ENCODE measurements at places on chromosomes 11 and 22.

DNA sequence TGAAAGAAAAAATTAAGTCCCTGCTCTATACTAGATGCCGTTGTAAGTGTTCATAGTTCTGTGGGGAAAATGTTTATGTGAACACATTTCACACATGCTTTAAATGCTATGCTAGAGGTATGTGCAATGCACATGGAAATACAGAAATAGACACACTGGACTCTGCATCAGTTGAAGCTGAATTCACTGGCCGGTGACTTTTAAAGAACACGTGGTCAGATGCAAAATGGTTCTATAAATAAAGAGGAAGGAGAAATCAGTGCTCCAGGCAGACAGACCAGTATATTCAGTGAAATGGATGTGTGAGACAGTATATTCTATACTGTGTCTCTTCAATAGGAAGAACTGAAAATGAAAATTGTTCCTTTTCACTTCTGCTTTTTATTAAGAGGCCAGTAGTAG lies 29.9 kb downstream of the TRPC6 start:
- DNase-seq, result no peak

GRCh38 chr11:77677138-77677537 lies 39.5 kb upstream of the CLNS1A start:
- DNase-seq, result no peak

DNA sequence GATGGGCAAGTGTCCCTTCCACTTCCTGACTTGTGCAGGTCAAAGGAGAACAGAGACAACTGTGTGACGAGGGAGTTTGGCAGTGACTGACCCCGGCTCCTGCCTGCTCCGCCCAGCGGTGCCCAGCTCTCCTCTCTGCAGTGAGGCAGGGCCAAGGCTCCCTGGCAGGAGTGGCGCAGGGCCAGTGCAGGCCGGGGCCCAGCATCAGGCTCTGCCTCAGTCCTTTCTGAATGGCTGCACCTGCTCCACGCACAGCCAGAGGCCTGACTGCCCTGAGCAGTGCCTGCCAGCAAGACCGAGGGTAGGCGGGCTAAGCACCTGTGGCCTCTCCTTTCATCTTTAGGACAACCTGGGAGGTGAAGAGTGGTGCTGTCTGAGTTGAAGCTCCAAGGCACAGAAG lies 54.2 kb downstream of the WT1 start:
- DNase-seq, result no peak

- no peak for DNase-seq
Measured at GRCh38 chr22:48806227-48806781, 1021.4 kb downstream of the BRD1 start.

GRCh38 chr11:11467312-11467711 lies 114.3 kb upstream of the CSNK2A3 start:
- DNase-seq, result no peak

GRCh38 chr11:14443638-14444037 lies 56.0 kb downstream of the COPB1 start:
- no peak for DNase-seq

DNA sequence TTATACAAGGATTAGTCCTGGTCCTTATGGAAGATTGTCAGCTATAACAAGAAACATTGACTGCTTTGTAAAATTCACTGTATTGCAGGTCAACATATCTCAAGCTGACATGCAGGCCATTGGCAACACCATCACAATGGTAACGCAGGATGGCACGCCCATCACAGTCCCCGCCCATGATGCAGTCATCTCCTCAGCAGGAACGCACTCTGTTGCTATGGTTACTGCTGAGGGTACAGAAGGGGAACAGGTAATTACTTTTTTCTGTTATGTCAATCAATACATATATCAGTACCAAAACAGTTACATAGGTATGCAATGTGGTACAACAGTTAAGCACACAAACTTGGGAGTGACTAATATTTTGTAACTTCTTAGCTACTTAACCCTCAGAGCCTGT lies 55.3 kb downstream of the ZNF143 start:
- no peak for DNase-seq

DNA sequence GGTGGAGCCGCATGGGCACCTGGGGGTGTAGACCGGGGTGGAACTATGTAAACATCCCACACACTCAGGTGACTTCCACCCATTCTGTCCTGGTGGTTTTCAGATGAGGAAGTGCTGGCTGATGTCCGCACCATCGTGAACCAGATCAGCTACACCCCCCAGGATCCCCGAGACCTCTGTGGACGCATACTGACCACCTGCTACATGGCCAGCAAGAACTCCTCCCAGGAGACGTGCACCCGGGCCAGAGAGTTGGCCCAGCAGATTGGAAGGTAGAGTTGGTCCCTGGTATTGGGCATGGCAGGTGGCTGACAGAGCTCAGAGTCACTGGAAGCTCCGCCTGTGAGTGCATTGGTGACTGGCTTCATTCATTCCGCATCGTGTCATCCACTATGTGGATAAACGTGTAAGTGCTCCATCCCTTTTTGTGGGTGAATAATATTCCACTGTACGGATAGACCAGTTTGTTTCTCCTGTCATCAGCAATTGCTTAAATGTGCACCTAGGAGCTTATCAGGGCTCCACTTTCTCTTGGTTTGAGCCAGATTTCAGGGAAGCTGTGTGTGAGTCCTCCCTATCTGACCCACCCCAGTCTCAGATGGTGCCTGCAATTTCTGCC lies 29.9 kb downstream of the NADSYN1 start:
- no peak for DNase-seq

GRCh38 chr11:28834877-28835276 lies 726.7 kb downstream of the METTL15 start:
- no peak for DNase-seq

GRCh38 chr11:68686486-68686885 lies 2.1 kb downstream of the GAL start:
- DNase-seq, result no peak

DNA sequence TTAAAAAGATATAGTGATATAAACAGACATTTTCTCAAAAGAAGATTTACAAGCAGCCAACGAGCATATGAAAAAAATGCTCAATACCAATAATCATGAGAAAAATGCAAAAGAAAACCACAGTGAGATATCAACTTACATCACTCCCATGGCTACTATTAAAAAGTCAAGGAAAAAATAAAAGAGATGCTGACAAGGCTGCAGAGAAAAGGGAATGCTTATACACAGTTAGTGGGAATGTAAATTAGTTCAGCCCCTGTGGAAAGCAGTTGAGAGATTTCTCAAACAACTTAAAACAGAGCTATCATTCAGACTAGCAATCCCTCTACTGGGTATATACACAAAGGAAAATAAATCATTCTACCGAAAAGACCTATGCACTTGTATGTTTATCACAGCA lies 97.1 kb upstream of the CARD18 start:
- no peak for DNase-seq

DNA sequence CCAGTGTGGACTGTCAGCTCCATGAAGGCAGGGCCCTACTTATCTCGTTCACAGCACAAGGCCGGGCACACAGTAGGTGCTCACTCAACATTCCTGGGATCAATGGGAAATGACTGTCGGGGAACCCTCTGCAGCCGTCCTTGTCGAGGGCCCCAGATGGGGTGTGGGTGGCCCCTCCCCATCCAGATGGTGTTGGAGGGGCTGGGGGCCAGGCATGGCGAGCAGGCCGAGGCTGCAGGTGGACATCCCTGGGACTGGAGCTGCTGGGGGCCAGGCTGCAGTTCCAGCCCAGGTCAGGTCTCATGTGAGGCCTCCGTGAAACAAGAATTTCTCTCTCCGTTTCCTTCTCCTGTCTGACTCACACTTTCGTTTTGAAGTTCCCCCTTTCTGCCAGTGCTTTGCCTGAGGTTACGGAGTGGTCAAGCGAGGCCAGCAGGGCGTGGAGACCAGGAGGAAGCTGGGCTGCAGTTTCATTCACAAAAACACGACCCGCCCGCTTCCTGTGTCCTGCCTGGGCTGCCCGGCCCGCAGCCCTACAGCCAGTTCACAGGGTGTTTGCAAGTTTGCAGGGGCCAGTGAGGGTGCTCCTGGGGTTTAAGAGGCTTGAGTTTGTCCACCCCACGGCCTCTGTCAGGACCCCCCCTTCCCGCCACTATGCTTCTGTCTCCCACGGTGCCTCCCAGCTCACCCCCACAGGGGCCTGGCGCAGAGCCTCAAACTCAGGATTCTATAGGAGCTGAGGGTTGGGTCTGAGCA lies 4.5 kb downstream of the MYEOV start:
- no peak for DNase-seq

- no peak for DNase-seq
Measured at GRCh38 chr22:28444659-28445058, 235.0 kb downstream of the TTC28 start.

DNA sequence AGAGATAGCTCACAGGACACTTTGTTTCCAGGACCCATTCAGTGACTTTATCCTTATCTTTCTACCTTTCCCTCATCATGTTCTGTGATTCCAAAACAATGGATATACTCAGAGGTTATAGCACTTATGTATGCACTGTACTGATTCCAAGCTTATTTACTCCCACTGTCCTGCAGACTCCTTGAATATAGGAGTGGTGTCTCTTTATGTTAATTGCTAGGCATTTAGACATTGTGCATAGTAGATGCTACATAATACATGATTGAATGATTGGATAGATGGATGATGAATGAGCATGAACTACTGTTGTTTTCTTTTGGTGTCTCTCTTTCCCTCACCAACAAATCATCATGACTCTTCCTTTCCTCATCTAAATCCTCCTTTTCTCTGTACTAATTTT lies 279.1 kb upstream of the RAG2 start:
- no peak for DNase-seq

Measured in NCI-H510A treated with DMSO at 0.1 percent for 48 hours (cell line).